ENCODE measurements at places on chromosomes 13 and 19.
A peak's percentile ranks its signal among the peaks of the same experiment; 100 is the strongest.

DNA sequence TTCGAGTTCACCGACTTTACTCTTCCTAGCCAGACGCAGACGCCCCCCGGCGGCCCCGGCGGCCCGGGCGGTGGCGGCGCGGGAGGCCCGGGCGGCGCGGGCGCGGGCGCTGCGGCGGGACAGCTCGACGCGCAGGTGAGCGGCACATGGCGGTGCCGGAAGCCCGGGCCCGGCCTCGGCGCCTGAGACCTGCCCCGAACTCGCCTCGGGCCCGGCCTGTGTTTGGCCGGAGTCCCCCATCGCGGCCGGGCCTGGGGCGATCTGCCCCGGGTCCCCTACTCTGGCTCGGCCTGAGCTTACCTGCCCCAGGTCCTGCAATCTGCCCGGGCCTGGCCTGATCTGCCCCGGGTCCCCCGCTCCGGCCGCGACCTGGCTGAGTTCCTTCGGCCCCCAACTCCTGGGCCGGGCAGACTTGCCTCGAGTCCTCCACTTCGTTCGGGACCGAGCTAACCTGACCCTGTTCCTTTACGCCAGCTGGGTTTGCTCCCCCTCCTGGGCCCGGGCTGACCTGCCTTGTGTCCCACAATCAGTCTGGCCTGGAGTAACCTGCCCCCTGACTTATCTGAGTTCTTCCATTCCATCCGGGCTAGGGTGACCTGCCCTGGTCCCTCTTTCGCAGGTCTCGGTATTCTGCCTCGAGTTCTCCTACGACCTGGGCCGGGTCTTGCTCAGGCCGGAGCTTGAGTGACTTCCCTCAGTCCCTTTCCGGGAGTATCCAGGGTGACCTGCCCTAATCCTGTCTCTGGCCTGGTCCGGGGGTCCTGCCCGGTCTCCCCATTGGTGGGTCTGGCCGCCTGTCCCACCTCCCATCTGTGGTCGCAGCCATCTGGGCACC, 764 bp downstream of the UPF1 start:
- no peak for DNase-seq

GRCh38 chr13:40984668-40985366, 34.3 kb downstream of the ELF1 start:
- no peak for DNase-seq

GRCh38 chr13:80630685-80631121, 289.8 kb upstream of the SPRY2 start:
- no peak for DNase-seq

GRCh38 chr13:106138620-106139019, 396.8 kb downstream of the EFNB2 start:
- no peak for DNase-seq

- DNase-seq, result peak; percentile 54
Measured at GRCh38 chr13:33606692-33607091, 211.3 kb upstream of the RFC3 start.

DNA sequence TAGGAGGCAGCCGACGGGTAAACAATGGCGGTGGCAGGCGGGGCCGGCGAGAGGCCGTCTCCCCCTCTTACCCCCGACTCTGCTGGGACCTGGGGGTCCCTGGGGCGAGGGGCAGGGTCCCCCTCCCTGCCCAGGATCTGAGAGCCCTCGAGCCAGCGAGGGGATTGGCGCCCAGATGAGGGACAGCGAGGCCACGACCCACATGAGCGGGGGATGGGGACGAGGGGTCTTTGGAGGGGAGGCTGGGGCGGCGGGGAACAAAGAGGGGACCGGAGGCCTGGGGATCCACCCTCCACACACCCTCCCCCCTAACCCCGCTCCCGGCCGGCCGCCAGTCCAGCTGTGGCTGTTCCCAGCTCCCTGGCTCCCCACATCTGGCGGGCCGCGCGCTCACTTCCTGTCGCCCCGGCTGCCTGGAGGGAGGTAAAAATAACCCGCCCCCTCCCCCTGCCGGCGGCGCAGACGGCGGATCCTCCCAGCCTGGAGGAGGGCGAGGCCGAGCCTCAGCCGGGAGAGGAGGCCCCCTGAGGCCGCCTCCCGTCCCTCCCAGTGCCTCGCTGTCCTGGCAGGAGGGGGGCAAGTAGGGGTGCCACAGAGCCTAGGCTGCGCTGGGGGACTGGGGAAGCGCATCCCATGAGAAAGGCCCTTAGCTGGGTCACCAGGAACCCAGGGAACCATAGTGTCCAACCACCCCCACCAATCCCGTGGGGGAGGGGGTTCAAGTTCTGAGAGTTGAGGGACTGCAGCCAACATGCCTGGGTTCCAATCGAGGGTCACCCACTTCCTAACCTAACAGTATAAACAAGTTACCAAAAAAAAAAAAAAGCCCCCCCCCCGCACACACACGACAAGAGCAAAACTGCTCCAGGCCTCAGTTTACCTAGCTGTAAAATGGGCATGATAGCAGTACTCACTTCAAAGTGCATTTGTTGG, 29.3 kb upstream of the NANOS3 start:
- peak; percentile 58 for DNase-seq

GRCh38 chr19:4524808-4525562, 6.7 kb upstream of the PLIN4 start:
- peak; percentile 43 for DNase-seq

GRCh38 chr19:7701654-7702457, at the start of gene FCER2:
TSS of gene FCER2 (minus strand) at chr19:7702131. CDS start at chr19:7699760, 2,371 bp downstream.
- DNase-seq, result no peak

DNA sequence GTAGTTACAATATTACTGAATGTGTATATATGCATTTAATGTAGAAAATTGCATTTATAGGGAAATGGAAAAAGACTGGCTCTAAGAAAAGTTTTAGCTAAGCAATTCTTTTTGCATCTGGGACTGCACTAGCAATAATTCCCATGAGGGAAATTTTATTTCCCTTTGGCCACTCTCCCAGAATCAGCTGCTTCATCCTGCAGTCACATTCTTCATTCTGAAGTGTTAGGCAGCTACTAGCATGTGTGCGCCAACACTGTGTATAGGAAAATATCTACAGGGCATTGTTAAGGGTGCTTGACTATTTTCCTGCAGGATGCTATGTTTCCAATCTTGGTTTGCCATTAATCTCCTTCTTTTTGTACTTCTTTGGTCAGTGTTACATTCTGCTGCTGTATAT, 312.8 kb upstream of the PCDH20 start:
- DNase-seq, result no peak

GRCh38 chr13:30737511-30738337, 2.4 kb downstream of the ALOX5AP start:
- no peak for DNase-seq
